Forelimb muscle (tissue), 1 donor: ENCODE measurements at places on chromosomes 4 and X.

GRCh38 chr4:187612301-187612700 is 383.3 kb upstream of the ZFP42 start:
- no peak for DNase-seq

DNA sequence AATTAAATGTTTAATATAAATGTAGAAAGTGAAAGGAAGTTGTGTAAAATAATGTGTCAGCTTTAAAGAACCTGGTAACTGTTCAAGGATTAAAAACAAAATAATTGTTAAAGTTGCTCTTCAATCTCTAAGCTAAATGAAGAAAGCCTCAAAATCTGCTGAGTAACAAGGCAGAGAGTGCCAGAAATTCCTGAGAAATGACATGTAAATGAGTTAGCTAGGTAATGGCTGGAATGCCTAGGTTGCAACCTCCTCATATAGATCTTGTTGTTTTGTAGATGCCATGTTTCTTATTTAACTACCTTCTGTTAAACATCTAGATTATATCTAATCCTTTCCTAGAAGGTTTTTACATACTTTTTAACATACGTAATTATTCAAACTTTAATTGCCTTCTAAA is 763.6 kb upstream of the AGA start:
- no peak for DNase-seq

DNA sequence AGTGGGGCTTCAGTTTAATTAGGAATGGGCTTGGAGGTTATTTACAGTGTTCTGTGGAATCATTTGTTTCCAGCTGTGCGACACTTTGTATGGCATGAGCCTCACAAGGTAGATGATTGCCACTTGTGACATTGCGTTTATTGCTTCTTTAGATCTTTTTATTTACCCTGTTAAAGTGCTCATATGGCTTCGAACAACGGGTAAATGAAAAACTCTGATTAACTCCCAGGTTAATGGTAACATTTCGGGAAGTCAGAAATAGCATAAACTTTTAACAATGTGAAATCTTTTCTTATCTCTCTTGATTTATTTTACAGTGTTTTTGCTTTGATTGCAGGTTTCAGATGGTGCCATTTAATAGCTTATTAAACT is 494.3 kb downstream of the IDS start:
- DNase-seq, result no peak

DNA sequence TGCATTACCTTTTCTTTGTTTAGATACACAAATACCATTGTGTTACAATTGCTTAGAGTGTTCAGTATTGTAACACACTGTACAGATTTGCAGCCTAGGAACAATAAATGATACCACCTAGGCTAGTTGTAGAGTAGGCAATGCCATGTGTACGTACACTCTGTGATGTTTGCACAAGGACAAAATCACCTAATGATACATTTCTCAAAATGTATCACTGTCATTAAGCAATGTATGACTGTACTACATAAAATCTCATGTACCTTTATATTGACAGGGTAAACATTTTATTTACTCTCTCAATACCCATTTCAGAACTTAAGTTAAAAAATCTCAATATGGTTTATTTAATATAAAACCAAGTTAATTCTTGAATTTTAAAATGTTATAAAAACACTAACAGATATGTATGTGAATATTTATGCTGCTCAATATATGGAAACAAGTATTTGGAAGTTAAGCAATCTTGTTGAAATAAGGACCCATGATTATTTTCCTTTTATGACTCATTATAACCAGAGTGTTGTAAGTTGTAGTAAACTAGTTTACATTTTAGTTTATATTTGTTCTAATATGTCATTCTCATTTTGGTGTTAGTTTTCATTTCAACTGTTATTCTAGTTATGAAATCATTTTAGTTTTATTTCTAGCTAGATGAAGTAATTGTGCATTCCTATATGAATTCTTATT is 409.2 kb downstream of the TLL1 start:
- DNase-seq, result no peak
